ENCODE measurements at places on chromosomes 5 and 9. TPM values are rescaled to one million over a fixed set of nuclear protein-coding genes. Genes with fewer than 3 reads are reported as not detected.

Gene CDC25C
- 36.2 TPM for total RNA-seq

Gene TAF1L
- 0.07 TPM for total RNA-seq

Gene PIP5K1B
- total RNA-seq, result not detected

Gene DNAJC21
- 128 TPM for total RNA-seq

Gene PCDHB15
- not detected for total RNA-seq

Gene BAAT
- not detected for total RNA-seq

Gene ARHGEF28
- 77.5 TPM for total RNA-seq

GRCh38 chr5:117748336-117748735, 1173.7 kb upstream of the SEMA6A start:
- DNase-seq, result no peak

- DNase-seq, result peak; percentile 83
Observed at GRCh38 chr5:177309351-177310191, 2.1 kb downstream of the MXD3 start.

GRCh38 chr9:94083384-94083783, 880 bp upstream of the PTPDC1 start:
- DNase-seq, result no peak

DNA sequence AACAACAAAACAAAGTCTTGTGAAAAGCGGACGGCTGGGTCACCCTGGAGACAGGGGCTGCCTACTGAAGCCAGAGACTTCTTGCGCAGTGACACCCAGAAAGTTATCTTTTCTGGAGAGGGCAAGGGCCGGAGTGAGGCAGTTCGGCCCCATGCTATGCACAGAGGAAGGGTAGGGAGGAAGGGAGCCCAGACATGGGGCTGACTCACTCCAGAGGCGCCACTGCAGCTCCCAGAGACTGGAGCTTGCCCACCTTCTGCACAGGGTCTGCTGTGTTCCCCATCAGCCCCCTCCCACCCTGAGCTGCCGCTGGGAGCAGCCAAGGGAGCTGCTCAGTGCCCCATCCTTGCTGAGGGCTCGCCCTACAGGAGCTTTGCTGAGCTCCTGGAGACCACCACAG, 13.3 kb downstream of the SLC6A3 start:
- DNase-seq, result no peak

- DNase-seq, result no peak
Observed at GRCh38 chr9:35446012-35446411, 43.9 kb upstream of the RUSC2 start.

GRCh38 chr9:128246471-128246870, 29.3 kb downstream of the GOLGA2 start:
- no peak for DNase-seq

GRCh38 chr5:94847726-94848125, 229.3 kb downstream of the SLF1 start:
- DNase-seq, result no peak

GRCh38 chr9:31996331-31996730, 388.1 kb upstream of the ACO1 start:
- no peak for DNase-seq

GRCh38 chr5:61697809-61698558, 365.9 kb downstream of the ZSWIM6 start:
- DNase-seq, result no peak

GRCh38 chr9:127139775-127140174, 17.3 kb upstream of the ANGPTL2 start:
- no peak for DNase-seq

DNA sequence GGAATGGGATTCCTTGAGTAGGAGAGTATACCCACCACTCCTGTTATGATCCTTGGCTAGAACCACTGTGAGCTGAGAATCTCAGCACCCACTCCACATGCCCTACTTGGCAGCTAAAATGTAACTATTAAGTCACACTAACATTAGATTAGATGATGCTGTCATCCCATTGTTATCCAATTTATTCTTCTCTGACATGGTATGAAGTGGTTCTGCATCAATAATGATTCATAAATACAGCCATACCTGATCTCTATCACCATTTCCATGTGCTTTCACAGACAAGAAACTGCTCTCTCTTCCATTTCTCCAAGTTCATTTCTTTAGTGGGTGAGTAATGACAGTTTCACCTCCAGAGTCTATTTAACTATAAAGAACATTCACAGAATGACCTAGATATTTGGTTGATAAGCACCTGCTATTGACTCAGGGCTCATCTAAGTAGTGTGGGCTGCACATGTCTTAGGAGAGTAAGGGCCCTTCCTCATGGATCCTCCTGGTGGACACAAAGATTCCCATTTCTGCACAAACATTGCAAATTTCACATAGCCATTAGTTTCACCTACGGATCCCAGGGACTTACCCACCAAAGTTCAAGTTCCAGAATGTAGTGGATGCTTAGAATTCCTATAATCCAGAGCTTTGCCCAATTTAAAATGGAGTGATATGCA, 187.9 kb downstream of the EBF1 start:
- DNase-seq, result no peak

- DNase-seq, result no peak
Observed at GRCh38 chr9:96777426-96777864, 442 bp downstream of the ZNF510 start.

GRCh38 chr9:136847826-136848392, 1.3 kb upstream of the PHPT1 start:
- DNase-seq, result peak; percentile 79

Measured in PC-9 (cell line).